ENCODE measurements at places on chromosomes 4 and X.

DNA sequence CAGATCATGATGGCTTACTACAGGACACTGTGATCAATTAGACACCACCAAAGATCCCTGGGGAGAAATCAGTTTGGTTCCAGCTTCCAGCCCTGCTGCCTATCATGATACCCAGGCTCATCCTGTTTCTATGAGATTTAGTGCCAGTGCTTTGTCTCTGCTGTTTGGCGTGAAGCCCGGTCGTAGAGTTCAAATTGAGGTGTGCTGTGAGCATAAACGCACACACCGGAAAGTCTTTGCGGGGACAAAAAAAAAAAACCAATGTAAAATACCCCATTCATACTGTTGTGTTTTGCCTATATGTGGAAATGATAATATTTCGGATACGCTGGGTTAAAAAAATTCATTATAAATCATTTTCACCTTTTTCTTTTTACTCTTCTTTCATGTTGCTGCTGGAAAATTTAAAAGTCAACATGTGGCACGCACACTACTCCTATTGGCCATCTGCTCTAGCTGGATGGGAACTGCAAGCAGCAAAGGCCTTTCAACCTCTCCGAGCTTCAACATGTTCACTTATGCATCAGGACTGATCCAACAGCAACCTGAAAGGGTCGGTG is 607 bp upstream of the DKC1 start:
- no peak for DNase-seq

DNA sequence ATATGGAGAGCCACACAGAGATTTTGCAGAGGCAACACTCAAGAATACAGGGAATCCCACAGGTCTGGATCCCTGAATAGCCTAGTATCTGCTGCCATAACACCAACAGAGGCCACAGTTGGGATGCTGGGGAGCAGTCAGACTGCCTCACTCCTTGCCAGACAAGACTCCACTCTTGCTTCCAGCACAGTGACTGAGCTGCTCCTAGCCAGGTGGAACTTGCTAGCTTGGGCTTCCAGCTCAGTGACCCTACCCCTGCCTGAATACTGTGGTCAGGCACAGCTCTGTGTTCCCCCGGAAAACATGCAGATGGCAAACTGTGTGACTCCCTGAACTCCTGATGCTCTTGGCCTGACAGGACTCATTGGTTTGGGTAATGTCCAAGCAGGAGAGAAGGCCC is 251.8 kb downstream of the KCTD8 start:
- no peak for DNase-seq

- DNase-seq, result peak; percentile 86
These were observed 623.8 kb upstream of the DIPK2B start for GRCh38 chrX:45824471-45824870.

- DNase-seq, result no peak
These were observed 534.4 kb downstream of the MID1IP1 start for GRCh38 chrX:39335513-39336235.

DNA sequence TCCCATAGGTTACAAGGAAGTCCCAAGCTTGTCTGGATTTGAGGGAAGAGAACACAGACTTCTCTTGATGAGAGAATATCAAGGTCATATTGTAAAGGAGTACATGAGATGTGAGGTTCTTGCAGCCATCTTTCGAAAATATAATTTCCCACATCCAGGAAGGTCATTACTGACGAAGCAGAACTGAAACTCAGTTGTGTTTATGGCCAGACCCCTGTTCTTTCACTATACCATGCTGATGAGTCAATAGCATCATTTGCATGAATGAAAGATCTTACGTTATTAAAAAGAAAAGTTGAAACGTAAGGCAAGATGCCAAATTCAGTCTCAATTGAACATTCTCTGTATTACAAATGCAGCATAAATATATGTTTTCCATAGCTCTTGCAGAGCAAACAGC is 14.2 kb upstream of the CCDC149 start:
- DNase-seq, result no peak

DNA sequence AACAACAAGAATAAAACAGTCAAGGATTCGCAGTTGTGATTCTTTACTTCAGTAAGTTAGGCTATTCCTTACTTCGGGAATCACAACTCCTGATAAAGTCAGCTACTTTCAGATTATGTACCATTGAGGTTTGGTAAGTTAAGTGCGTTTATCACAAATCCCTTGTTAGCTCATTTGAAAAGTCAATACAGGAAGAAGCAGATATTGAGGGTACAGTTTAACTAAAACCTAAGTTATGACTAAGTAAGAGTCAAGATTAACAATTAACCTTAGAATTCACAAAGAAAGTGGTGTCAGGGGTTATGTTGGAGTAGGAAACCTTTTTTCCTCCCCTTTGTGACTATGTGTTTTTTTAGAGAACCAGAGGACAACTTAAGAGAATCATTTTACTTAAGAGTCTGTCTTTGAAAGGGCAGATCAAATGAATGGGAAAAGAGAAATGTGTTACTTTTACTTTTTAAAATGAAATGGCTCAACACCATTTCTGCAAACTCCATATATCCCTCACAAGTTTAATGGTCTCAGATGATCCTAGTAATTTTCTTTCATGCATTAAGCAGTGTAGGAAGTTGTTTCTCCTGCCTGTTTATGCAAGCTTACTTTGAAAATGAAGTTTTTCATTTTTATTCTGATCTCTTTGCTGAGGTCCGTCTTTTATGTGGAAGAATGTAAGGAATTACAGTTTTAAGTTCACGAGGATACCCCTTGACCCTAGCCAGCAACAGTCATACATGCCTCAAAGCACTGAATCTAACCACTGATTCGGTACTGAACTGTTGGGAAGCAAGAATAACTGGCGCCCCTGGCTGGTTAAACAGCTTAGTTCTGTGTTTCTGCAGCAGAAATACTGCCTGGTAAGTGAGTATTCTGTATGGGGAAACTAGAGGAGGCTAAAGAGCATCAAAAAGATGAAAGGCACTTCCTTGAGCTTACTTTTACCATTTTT is 211.7 kb downstream of the SLC4A4 start:
- DNase-seq, result peak; percentile 27

GRCh38 chr4:169024762-169025161 is 14.7 kb upstream of the CBR4 start:
- DNase-seq, result peak; percentile 54

- DNase-seq, result no peak
These were observed 138.9 kb upstream of the IGFBP7 start for GRCh38 chr4:57249083-57249482.

- DNase-seq, result no peak
These were observed 1.3 kb upstream of the JAKMIP1 start for GRCh38 chr4:6201580-6202091.

GRCh38 chr4:185932491-185932890 is 120.5 kb upstream of the SORBS2 start:
- peak; percentile 31 for DNase-seq

GRCh38 chr4:51963841-51964517 is 56.2 kb downstream of the LRRC66 start:
- DNase-seq, result no peak

DNA sequence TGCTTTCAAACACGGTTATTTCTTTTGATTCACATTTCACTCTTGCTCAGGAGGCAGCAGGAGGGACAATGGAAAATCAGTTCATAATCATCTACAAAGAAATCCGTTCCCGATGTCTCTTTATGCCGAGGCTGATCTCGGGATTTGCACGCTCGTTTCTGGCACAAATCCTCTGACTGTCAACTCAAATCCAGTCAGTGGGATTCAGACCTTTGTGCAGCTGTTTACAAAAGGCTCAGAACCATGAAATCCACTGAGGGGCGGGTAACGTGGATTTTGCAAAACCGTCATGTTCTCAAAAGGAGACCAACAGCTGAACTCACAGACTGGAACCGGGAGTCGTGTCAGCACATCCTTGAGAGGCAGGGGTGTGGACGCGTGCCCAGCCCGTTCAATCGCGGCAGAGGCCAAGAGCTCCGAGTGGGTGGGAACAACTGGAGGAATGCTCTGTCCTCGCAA is 46.4 kb downstream of the ACOX3 start:
- DNase-seq, result peak; percentile 68

DNA sequence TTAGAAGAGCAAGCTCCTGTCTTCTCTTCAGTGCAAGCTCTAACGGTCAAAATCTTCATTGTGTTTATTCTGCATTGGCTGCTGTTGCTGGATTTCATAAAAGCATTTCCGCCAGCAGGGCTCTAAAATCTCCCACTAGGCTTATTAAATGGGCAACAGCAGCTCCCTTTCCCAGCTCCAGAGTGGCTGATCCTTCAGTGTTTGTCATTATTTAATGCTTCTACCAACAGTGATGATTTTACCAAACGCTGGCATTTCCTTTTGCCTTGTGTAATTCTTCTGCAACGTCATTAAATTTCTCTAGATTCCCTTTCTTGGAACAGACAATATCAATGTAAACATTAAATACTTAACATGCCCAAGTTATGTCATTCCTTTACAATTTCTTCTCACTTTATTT is 20.1 kb downstream of the SLC7A11 start:
- DNase-seq, result peak; percentile 94

- DNase-seq, result no peak
These were observed 125.0 kb upstream of the TBL1X start for GRCh38 chrX:9339603-9340491.

DNA sequence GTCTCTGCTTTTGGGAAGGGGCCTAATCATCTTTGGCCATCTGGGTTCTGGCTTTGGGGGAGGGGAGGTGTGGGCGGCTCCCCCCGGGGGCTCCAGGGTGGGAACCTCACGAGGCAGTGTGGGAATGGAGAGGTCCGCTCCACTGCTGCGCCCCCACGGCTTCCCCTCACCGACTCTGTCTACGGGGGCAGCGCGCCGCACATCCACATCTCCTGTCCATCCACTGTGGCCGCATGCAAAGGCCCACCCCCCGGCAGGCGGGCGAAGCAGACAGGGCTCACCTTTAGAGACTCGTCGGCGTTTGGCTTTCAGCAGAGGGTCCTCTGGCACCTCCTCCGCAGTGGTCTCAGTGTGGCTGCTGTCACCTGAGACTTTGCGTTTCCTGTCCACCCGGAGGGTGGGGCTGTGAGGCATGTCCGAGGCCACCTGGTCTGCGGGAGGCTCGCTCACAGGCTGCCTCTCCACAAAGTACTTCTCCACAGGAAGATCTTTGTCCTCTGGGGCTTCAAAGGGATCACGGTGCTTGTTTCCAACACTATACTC is 33.6 kb downstream of the BCOR start:
- no peak for DNase-seq

GRCh38 chrX:110419512-110419911 is 60.9 kb downstream of the RTL9 start:
- DNase-seq, result no peak

DNA sequence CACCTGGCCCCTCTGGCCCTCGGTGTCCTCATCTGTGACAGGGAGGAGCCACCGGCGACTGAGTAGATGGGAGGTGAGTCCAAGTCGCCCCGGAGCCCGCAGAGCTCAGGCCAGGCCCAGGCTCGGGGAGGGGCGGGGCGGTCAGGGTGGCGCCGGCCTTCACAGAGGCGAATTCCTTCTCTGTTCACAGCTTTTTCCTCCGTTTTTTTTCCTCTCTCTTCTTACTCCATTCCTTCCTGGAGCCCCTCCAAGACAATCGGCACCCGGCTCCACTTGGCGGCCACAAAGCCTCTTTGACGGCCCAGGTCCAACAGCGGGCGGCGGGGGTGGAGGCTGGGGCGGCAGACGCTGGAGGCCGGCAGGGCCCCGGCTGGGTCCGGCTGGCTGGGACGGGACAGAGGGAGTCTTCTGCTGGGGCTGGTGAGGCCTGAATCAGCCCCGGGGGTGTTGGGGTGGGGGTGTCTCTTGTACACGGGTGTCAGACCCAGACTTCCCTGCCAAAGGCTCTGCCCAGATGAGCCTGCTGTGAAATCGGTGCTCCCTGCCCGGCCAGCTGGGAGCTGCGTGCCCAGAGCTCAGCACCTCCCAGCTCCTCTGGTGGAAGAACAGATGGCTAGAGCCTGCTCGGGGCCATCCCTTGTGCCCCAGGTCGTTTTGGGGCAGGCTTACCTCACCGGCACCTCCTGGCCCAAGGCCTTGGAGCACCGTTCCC is 22.6 kb downstream of the FGFRL1 start:
- peak; percentile 84 for DNase-seq

- peak; percentile 78 for DNase-seq
These were observed 30.0 kb upstream of the SLC9A7 start for GRCh38 chrX:46788902-46789301.

- DNase-seq, result no peak
These were observed 45.7 kb downstream of the BEND2 start for GRCh38 chrX:18174971-18175370.
